ENCODE measurements at places on chromosomes 6 and 20.

GRCh38 chr6:53136000-53136609 lies 12.5 kb downstream of the GCM1 start:
- DNase-seq, result no peak

GRCh38 chr6:118952683-118953082 lies 17.7 kb upstream of the MCM9 start:
- no peak for DNase-seq

GRCh38 chr6:137846772-137847313 lies 20.2 kb upstream of the TNFAIP3 start:
- DNase-seq, result no peak

DNA sequence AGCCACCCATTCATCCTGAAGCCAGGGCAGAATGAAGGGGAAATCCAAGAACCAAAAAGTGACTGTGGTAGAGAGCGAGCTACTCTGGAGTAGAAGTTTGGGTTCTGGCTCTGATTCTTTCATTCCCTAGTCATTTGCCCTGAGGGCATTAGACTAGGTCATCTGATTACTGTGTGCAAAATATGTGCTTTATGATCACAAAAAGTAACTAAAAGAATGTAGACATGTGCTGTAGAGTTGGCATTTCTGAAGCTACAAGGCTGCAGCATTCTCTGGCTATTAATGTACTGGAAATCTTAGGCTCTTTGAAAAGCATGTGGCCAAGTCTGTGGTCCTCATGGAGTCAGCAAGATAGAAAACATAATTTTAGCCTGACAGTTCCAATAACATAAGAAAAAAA lies 94.2 kb downstream of the TBC1D7 start:
- DNase-seq, result no peak

DNA sequence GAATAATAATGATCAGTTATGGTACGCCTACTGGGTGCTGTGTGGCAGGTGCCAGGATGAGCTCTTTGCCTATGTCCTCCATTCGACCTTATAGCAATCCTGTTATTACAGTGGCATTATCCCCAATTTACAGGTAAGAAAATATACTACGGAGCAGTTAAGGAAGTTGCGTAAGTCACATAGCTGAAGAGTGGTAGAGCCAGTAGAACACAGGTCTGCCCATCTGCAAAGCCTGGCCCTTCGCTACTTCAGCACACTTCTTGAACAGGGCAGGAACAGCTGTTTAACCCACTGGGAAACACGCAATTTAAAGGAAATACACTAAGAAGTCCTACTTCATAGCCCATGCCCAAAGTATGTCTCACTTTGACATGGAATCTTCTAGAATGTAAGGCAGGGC lies 91.8 kb downstream of the PXDC1 start:
- DNase-seq, result no peak

DNA sequence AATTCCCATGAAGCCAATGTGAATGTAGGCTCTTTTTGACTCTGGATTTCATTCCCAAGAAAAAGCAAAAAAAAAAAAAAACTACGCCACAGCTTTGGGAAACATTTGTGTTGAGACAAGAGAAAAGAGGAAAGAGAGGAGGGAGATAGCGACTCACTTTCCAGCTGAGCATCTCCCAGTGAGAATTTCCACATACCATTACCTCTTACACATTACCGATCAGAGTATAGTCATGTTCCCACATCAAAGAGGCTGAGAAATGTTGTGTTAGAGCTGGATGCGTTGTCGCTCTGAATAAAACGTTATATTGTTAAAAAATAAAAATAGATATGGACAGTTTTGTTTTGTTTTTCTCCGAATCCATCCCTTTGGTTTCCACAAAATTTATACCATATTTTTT lies 1019.3 kb upstream of the ADGRB3 start:
- DNase-seq, result no peak

DNA sequence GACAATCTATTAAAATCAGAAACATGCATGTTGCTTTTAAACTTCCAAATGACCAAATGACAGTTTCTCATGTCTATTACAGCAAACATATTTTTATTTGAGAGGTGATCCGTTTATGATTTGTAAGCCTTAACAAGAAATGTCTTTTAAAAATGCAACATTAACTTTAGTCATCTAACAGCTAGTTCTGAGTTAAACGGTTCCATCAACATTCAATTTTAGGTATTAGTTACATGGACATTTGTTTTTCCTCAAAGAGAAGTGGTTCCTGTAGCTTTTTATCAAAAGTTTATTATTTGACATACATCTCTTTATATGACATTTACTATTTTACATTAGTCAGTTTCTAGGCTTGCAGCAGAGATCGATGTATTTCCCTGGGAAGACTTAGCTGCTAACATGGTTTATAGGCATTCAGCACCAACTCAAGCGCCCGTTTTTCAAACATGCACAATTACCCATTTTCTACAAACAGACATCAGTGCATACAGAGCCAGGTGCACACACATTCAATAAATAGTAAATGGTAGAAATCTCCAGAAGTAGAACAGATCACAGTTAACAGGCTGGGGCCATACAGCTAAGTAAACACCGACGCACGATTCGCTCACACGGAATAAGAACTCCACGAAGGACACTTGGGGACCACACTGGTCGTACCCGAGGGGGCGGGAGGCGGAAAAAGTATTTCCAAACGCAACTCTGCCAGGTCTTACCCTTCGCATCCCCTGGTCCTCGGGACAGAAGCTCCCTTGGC lies 882 bp downstream of the CNR1 start:
- DNase-seq, result no peak

GRCh38 chr20:47027042-47027441 lies 132.4 kb downstream of the EYA2 start:
- DNase-seq, result no peak

DNA sequence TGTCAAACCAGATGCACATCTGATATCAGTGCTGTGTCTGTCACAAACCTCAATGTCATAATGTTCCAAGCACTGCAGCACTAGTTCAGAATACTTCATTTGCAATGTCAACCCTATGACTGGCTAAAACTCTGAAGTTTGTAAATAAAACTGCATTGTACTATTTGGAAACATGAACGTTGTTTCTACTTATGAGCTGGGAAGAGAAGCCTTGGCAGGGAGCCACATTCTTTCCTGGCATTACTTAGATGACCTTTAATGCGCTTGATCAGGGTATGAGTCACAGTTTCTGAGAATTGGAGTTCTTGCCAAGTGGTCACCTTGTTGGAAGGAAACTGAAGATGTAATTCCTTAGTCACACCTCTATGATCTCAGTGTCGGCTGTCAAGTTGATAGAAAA lies 664.8 kb upstream of the MMS22L start:
- no peak for DNase-seq

DNA sequence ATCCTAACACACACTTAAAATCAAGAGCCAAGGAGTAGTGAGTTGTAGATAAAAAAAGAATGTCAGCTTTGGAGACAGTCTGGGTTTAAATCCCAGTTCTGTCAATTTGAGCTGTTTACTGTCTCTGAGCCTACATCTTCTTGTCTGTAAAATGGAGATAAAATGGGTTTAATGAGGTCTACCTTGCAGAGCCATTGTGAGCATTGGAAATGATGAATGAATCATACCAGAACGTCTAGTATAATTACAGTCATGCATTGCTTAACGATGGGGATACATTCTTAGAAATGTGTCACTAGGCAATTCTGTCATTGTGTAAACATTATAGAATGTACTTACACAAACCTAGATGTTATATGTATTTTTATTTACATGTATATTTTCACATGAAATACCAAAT lies 17.6 kb upstream of the SGK2 start:
- no peak for DNase-seq

DNA sequence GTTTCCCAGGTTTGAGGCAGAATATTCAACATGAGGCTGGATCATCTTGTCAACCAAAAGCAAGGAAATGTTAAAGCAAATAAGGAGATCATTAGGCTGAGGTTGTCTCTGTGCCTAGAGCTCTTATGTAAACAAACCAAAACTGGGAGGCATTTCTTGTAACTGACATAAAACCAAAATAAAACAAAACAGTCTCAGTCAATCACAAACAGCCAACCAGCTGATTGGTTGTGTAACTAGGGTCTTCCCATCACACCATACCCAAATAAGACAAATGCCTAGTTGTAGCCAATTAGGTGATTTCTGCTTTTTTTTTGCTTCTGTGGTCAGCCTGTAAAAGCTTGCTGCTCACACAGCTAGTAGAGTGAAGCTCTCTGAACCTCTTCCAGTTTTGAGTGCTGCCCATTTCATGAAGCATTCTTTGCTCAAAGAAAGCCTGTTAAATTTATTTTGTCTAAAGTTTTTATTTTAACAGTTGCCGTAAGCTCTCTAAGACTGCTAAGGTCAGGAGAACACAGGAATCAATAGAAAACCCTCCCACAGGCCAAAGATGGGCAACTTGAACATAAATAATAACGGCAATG lies 8.9 kb upstream of the FITM2 start:
- DNase-seq, result no peak

GRCh38 chr6:169862892-169863525 lies 111.6 kb downstream of the ERMARD start:
- no peak for DNase-seq

DNA sequence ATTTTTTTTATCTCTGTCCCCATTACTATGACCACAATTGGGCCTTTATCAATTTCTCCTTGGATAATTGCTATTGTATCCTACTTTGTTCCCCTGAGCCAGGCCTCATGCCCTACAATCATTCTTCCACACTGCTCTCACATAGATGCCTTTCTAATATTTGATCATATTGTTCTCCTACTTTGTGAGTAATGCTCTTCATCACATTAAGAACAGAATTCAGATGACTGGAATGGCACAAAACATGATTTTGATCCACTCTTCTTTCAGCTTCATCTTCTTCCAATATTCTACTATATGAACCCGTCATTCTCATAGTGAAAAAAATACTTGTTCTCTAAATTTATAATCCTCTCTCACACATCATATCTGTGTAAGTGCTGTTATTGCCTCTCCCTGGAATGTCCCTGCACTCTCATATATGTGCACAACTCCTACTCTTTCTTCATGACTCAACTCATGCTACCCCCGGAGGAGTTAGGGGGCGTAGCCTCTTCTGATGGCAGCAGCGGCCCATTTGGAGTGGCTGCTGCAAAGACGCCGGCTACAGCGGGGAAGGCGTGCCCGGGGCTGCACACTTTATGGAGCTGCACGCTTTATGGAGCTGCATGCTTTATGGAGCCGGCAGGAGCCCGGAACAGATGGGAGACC lies 25.3 kb upstream of the HACE1 start:
- DNase-seq, result no peak

DNA sequence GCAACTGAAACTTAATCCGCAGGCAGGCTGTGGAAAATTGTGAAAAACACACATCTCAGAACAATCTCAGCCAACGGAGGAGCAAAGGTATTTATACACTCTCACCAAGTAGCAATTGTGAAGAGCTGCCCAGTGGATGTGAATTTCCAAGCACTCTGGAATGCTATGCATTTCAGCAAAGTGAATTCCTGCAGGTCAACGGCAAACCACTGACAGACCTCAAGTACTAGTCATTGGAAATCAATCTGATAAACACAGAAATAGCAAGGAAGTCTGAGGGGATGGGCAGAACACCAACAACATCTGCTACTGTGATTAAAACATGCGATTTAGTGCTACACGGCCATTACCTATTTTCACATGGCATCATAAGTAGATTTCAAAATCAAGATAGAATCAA lies 429.1 kb downstream of the HTR1B start:
- peak; percentile 52 for DNase-seq

GRCh38 chr20:56584916-56585315 lies 44.2 kb upstream of the TFAP2C start:
- DNase-seq, result no peak

- DNase-seq, result no peak
Observed at GRCh38 chr6:28988536-28989311, 16.4 kb downstream of the ZNF311 start.

DNA sequence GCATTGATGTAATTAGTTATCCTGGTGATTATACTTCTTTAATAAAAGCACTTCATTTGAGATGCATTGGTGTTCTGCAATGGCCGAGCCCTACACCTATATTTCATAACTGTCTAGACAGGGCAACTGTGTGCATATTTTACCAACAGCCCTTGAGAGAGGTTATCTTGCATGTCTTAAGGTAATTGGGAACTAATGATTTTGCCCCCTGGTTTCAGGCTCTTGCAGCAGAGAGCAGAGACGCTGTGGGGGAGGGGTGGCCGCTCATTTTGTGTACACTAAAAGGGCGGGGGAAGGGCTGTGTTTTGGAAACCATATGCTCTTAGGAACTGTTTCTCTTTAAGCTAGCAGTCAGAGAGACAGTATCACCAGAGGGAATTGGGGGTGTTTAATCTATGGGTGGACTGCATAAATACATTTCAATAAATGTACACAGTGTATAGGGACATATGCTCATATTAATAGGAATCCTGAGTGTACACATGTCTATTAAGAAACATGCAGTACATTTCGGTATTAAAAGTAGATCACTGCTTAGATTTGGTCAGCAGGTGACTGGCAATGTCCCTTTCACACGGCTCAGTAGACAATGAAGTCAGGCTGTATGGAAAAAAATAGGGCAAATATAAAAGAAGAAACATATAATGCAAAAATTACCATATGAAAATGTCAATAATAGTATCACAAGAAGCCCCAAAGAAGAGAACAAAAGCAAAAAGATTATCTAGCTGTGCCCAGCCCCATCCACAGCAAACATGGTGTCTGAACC lies 402.9 kb upstream of the CITED2 start:
- DNase-seq, result no peak

GRCh38 chr20:41078329-41078728 lies 49.7 kb downstream of the TOP1 start:
- peak; percentile 66 for DNase-seq

GRCh38 chr6:139370283-139370998 lies 4.0 kb downstream of the CITED2 start:
- DNase-seq, result no peak

DNA sequence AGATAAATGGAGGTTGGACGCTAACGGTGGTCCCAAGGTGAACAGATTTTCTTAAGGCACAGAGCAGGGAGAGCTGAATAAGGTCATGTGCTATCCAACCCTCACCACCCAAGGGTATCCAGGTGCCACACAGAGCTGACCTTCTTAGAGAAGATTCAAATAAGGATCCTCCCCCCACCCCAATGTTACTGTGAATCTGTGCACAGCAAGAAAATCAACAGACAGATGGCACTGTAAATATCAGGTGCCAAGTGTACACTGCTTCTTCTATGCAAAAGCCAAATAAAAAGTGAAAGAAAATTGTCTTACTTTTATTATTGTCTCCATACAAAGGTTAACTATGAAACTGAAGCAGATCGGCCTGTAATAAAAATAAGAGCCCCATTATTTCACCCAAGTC lies 96.9 kb downstream of the PAK5 start:
- DNase-seq, result no peak
